ENCODE measurements at places on chromosomes 1 and 21.

DNA sequence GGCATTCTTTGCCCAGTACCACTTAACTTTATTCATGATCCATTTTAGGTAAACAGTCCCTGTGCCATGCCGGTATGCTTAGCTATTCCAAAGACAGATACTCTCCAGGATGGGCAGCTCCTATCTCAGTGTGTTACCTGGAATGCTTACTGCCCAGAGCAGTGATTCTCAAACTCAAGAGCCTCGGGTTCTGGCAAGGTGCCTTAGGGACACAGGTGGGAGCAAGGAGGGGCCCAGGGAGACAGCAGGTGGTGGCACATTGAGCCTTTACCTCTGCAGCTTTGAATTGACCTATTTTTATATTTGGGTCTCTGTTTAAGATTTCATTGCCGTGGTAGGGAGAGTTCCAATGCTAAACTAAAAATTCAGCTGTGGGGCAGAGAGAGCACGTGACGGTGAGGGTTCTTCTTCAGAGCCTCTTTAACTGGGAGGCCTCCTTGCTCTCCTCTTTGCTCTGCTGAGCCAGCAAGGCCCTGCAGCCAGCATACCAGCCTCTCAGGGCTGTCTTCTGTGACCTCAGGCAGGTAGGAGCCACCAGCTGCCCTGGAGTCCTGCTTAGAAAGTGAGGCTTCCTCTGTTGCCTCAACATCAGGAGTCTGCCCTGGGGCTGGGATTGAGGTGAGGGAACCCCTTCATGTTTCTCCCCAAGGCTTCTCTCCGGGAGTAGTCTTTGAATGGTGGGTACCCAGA lies 20.2 kb downstream of the PHGDH start:
- H3K4me3 ChIP-seq = no peak overlapping the region
- peaks cover 56% of the 10 kb centered on the region for H3K36me3 ChIP-seq
- H3K27ac ChIP-seq = no peak overlapping the region
- no peaks in the 10 kb centered on the region for H3K27me3 ChIP-seq

DNA sequence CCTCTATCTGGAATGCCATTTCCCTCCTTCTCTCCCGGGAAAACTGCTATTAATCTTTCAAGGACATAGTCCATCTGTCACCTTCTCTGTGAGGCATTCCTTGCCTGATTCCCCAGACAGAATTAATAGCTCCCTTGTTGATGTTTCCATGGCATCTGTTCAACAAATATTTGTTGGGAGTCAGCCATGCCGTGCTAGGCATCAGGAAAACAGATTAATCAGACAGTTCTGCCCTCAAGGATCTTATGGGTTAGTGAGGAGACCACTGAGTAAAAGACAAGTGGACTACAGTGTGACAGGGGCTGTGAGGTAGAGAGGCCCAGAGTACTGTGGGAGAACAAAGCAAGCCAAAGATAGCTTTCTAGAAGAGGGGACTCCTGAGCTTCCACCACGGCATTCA lies 11.4 kb upstream of the MAGOH start:
- no peak overlapping the region for H3K27ac ChIP-seq
- no peaks in the 10 kb centered on the region for H3K4me1 ChIP-seq
- no peak overlapping the region for H3K4me3 ChIP-seq
- H3K27me3 ChIP-seq = no peaks in the 10 kb centered on the region
- no peak for DNase-seq

GRCh38 chr1:43936431-43937151 lies 3.0 kb downstream of the ARTN start:
- H3K27me3 ChIP-seq = peaks cover 34% of the 10 kb centered on the region
- H3K4me3 ChIP-seq = peak overlapping the region; percentile 36
- H3K36me3 ChIP-seq = peaks cover 5% of the 10 kb centered on the region
- DNase-seq = no peak
- peaks cover 14% of the 10 kb centered on the region for H3K4me1 ChIP-seq

- H3K4me3 ChIP-seq = no peak overlapping the region
- H3K36me3 ChIP-seq = no peaks in the 10 kb centered on the region
- DNase-seq = no peak
- H3K27ac ChIP-seq = no peak overlapping the region
- H3K27me3 ChIP-seq = no peaks in the 10 kb centered on the region
Measured at GRCh38 chr1:240967070-240967724, 355.2 kb upstream of the GREM2 start.

- no peak for DNase-seq
- H3K4me3 ChIP-seq = no peak overlapping the region
- H3K4me1 ChIP-seq = peaks cover 21% of the 10 kb centered on the region
- no peaks in the 10 kb centered on the region for H3K27me3 ChIP-seq
- H3K27ac ChIP-seq = no peak overlapping the region
Measured at GRCh38 chr1:86922445-86922844, 8.0 kb downstream of the HS2ST1 start.

- H3K27me3 ChIP-seq = no peaks in the 10 kb centered on the region
- peaks cover 1% of the 10 kb centered on the region for H3K36me3 ChIP-seq
- H3K4me3 ChIP-seq = no peak overlapping the region
- no peak for DNase-seq
- no peak overlapping the region for H3K27ac ChIP-seq
Measured at GRCh38 chr1:230037261-230037660, 29.8 kb upstream of the GALNT2 start.

DNA sequence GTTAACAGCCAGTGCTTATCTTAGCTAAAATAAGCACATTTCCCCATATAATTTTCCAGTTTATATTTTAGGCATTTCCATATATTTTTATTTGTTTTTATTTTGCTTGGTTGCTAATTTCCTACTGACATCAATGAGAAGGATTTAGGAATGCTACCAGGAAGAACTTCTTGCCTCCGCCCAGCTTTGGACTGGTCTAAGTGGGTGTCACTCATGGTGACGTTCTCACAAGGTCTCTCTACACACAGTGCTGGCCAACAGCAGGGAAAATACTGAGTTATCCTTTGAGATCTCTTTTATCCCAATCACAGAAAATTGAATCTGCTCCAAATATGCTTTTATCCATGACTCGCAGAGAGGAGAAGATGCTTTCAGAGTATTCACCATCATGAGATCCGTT lies 13.2 kb downstream of the MX1 start:
- H3K36me3 ChIP-seq = peaks cover 74% of the 10 kb centered on the region
- no peak overlapping the region for H3K4me3 ChIP-seq
- H3K27me3 ChIP-seq = no peaks in the 10 kb centered on the region
- peaks cover 2% of the 10 kb centered on the region for H3K4me1 ChIP-seq
- no peak for DNase-seq

- DNase-seq = no peak
- peaks cover 85% of the 10 kb centered on the region for H3K4me1 ChIP-seq
- no peak overlapping the region for H3K4me3 ChIP-seq
- peak overlapping the region; percentile 95 for H3K27ac ChIP-seq
- no peaks in the 10 kb centered on the region for H3K27me3 ChIP-seq
Measured at GRCh38 chr21:35024513-35024912, 24.6 kb downstream of the RUNX1 start.

DNA sequence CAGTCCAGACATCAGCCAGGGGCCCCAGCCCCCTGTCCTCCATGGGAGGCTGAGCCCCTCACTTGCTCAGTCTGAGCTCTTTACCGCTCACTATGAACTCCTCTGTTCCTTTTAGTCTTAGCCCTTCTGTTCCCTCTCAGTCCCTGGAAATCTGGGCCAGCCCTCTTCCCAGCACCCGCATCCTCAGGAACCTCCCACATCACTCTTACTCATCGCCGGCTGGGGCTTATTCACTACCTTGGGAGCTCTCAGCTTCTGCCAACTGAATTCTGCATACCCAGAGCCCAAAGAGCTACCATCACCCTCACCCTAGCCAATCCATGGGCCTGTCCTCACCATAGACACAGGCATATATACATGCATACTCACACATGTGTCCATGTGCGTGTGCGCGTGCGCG lies 11.5 kb downstream of the KNCN start:
- no peaks in the 10 kb centered on the region for H3K4me1 ChIP-seq
- no peak overlapping the region for H3K27ac ChIP-seq
- no peaks in the 10 kb centered on the region for H3K36me3 ChIP-seq
- no peak overlapping the region for H3K4me3 ChIP-seq
- H3K27me3 ChIP-seq = peaks cover 29% of the 10 kb centered on the region

DNA sequence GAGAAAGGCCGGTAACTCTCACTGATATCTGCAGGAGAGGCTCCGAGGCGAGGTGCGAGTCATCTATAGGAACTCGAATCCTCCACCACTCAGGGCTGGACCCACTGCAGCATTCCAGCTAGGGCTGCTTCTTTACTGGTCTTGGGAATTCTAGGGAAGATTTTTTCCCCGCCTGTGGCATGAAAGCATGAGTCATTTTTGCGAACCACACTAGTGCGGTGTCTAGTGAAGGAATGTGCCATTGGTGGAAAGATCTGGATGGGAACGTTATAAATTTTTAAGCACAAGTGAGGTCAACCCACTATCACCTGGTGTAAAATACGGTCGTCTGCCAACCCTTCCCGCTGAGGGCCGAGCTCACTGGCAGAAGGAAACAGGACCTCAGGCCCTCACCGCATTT lies 49.7 kb downstream of the SYF2 start:
- no peaks in the 10 kb centered on the region for H3K27me3 ChIP-seq
- no peaks in the 10 kb centered on the region for H3K36me3 ChIP-seq
- DNase-seq = no peak

GRCh38 chr21:14977814-14978213 lies 87.0 kb downstream of the NRIP1 start:
- H3K4me3 ChIP-seq = no peak overlapping the region
- no peak overlapping the region for H3K27ac ChIP-seq
- no peak for DNase-seq
- H3K27me3 ChIP-seq = no peaks in the 10 kb centered on the region

DNA sequence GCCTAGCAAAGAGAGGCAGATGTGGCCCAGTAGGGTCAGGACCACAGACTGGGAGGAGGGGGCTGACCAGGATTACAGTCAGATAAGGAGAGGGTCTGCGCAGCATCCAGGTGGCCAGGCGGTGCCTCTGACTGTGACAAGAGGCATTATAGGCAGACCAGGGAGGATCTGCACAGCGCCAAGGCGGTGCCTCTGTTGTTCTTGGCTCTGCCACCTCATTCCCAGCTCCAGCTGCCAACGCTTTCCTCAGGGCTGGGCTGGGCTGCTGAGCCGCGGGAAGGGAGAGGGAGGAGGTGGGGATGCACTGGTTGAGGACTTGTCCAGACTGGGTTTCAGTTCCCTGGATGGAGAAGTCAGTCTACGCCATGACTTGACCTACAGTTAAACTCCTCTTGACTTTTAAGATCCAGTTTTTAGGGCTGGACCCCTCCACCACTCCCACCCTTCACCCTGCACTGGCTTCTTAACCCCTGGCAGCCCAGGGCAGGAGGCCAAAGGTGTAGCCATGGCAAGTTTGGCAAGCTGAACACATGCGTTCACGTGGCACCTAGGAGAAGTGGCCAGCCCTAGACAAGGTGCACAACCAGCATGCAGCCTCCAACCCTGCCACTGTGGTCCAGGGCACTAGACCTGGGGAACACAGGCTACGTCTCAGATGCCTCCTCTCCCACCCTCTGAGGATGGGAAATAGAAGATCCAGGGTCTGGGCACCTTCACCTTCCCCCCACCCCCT lies 4.5 kb upstream of the CRABP2 start:
- H3K4me3 ChIP-seq = no peak overlapping the region
- H3K27me3 ChIP-seq = peaks cover 8% of the 10 kb centered on the region
- DNase-seq = no peak
- H3K27ac ChIP-seq = no peak overlapping the region

- peak overlapping the region; percentile 0 for H3K27ac ChIP-seq
- peaks cover 12% of the 10 kb centered on the region for H3K36me3 ChIP-seq
- peak; percentile 31 for DNase-seq
- H3K4me3 ChIP-seq = peak overlapping the region; percentile 36
Measured at GRCh38 chr21:37207441-37208009, 59.6 kb downstream of the VPS26C start.

DNA sequence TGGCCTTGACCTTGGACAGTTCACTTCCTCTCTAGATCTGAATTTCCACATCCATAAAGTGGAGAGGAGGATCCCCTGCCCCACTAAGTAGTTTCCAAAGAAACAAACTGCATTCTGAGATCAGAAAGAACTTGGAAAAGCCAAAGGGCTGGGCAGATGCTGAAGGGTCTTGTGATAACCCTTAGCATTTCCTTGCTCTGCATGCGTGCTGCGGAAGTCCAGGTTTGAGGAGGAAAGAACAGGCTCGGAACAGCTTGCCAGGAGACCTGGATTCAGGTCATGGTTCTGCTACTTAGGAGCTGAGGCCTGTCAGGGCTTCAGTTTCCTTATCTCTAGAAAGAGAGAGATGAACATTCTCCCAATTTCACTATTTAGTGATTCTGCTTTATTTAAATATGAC lies 27.2 kb downstream of the IGFN1 start:
- peaks cover 4% of the 10 kb centered on the region for H3K27me3 ChIP-seq
- H3K27ac ChIP-seq = no peak overlapping the region
- H3K4me3 ChIP-seq = no peak overlapping the region

DNA sequence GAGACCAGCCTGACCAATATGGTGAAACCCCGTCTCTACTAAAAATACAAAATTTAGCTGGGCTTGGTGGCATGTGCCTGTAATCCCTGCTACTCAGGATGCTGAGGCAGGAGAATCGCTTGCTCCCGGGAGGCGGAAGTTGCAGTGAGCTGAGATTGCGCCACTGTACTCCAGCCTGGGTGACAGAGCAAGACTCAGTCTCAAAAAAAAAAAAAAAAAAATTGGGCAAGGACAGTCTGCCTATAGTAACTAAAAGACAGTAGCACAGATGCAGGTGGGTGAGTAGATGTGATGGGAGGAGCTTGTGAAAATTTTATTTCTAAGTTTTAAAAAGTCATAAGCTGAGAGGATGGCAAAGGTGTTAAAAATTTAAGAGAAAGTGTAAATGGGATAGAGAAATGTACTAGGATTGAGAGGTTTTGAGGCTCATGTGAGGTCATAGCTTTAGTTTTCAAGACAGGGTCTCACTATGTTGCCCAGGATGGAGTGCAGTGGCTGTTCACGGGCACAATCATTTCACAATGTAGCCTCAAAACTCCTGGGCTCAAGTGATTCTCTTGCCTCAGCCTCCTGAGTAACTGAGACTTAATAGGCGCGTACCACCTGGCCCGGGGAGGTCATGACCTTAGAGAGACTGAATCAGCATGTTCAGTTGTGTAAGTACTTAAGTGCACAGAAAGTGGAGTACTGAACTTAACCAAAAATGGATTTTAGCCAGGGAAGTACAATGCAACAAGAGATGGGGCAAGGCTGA lies 33.7 kb downstream of the PTP4A2 start:
- H3K36me3 ChIP-seq = peaks cover 28% of the 10 kb centered on the region
- peak overlapping the region; percentile 65 for H3K27ac ChIP-seq
- H3K4me1 ChIP-seq = peaks cover 25% of the 10 kb centered on the region
- peak; percentile 30 for DNase-seq

DNA sequence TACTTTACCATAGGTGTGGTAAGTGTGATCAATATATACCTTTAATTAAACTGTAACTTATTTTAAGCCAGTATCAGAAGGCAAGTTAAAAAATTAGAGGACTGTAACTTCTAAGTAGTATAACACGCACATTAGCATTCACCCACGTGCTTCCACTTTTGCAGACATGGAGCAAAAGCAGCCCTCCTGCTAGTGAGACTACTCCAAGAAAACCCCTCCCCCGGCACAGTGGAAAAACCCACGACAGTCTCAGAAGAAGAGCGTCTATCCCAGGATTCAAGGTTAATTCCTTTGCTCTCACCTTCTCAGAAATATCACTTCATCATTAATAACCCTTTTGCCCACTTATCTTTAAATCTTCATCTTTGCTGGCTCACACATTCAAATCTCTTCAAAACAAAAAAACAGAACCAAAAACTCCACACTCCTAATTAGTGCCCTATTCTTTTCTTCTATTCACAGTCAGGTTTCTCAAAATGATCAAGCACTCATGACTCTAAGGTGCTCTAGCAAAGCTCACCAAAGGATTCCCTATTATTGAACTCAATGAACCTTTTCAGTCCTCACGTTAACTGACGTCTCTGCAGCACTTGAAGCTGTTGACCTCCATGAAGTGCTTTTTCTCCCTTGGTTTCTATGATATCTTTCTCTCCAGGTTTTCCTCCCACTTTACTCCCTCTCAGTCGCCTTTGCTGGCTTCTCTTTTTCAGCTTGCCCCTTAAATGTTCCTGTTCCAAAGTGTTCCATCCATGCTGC lies 213.5 kb downstream of the SMYD3 start:
- DNase-seq = no peak
- H3K4me1 ChIP-seq = peaks cover 5% of the 10 kb centered on the region

Measured in activated naive CD4-positive, alpha-beta T cell treated with anti-CD3 and anti-CD28 coated beads for 36 hours (primary cell).